ENCODE measurements at places on chromosomes 6 and 20.

GRCh38 chr20:17885544-17885943, 83.0 kb downstream of the SNX5 start:
- no peak for DNase-seq

DNA sequence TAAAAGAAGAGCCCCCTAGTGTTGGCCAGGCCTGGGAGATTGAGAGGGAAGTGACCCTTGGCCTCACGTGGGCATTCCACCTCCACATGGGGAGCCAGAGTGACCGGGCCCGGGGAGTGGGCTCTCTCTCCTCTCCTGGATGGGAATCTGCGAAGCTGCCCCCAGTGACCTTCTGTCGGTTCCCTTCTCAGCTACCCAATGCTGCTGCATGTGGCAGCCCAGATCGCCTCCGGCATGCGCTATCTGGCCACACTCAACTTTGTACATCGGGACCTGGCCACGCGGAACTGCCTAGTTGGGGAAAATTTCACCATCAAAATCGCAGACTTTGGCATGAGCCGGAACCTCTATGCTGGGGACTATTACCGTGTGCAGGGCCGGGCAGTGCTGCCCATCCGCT, 10.1 kb upstream of the GTF2H4 start:
- DNase-seq, result no peak

GRCh38 chr20:32396646-32397160, 38.6 kb downstream of the ASXL1 start:
- DNase-seq, result no peak

DNA sequence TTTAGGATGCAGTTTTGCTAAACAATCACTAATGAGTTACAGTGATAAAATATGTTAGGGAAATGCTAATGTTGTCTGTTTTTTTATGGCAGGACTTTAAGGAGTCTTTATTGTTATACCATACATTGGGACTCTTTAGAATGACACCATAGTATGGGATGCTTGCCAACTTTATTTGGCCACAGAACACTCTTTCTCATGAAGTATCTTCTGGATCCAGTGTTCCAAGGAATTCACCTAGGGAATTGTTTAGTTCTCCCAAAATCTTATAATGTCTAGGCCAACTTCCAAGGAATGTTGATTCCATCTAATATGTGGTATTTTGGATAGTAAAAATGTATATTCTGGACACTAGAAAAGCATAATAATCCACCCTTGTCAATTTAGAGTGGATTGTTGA, 3.3 kb downstream of the RIN2 start:
- no peak for DNase-seq

- no peak for DNase-seq
Measured at GRCh38 chr20:46951840-46952497, 57.3 kb downstream of the EYA2 start.

GRCh38 chr6:45378334-45378926, 696 bp upstream of the SUPT3H start:
- peak; percentile 10 for DNase-seq

- DNase-seq, result no peak
Measured at GRCh38 chr20:2890742-2891141, 17.5 kb downstream of the PTPRA start.

Measured in CD4-positive, alpha-beta T cell treated with Interleukin-6 at 100 ng/mL for 8 hours (primary cell).